ENCODE measurements at places on chromosomes 16 and 17.

DNA sequence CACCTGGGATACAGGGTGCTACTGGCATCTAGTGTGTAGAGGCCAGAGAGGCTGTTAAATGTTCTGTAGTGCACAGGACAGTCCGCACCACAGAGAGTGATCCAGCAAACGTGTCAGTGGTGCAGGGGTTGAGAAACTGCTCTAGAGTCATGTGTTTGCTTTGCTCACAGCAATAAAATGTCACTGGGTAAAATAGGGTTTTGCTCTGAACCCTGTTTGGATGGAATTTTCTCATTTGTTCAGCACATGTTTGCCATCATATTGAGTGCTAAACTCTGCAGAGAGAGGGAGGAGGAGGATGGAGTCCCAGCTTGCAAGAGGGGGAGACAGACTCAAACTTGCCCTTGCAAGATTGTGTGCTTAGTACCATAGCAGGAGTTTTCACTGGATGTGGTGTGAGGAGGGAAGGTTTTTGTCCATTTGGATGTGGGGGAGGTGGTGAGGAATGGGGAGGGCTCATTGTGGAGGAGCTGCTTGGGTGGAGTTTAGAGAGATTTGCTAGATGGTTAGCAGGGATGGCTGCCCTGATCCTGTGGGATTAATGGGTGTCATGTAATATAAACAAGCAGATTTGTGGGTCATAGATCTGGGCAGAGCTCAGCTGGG is 11.8 kb downstream of the PLCG2 start:
- no peak for DNase-seq

DNA sequence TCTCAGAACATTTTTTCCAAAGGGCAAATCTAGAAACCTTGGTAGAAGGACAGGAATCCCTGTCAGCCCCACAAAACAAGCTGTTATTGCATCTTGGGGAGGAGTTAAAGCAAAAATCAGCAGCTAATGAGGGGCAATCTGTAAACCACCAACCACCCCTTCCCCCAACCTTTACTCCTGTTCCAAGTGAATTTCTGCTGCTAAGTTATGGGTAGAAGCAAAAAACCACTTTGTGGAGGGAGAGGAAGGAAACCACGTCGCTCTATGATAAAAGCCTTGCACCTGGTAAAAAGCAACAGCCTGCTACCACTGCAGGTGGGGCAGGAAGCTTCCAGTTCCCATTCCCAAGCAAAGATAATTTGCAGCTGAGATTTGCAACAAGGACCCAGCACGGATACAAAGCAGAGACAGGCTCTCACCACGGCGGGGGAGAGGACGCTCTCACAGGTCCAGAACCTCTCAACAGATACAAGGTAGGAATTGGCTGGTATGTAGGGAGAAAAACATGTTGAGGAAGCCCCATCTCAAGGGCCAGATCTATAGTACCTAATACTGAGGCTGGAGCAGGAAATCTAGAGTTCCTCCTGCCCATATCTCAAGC is 10.7 kb downstream of the ABCA8 start:
- no peak for DNase-seq

DNA sequence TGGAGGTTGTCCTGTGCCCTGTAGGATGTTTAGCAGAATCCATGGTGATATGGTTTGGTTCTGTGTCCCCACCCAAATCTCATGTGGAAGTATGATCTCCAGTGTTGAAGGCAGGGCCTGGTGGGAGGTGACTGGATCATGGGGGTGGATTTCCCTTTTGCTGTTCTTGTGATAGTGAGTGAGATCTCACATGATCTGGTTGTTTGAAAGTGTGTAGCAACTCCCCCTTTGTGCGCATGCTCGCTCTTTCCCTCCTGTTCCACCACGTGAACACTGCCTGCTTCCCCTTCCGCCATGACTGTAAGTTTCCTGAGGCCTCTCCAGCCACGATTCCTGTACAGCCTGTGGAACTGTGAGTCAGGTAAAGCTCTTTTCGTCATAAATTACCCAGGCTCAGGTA is 61.9 kb downstream of the ARHGAP17 start:
- peak; percentile 34 for DNase-seq

DNA sequence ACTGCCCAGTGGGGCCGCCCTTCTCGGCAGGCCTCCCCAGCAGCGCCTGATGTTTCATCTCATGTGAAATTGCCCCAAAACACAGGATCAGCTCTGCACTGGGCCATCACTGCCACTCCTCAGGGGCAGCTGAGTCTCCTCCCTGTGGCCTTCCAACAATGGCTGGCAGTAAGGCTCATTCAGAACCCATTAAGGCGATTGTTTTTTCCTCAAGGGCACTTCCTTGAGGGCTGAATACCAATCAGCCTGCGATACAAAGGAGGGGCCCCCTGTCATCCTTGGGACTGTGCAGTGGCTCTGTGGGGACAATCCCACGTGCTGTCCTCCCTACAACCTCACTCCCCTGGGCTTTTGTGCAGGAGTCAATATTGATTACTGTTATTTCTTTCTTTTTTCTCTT is 47.5 kb downstream of the XYLT1 start:
- no peak for DNase-seq

DNA sequence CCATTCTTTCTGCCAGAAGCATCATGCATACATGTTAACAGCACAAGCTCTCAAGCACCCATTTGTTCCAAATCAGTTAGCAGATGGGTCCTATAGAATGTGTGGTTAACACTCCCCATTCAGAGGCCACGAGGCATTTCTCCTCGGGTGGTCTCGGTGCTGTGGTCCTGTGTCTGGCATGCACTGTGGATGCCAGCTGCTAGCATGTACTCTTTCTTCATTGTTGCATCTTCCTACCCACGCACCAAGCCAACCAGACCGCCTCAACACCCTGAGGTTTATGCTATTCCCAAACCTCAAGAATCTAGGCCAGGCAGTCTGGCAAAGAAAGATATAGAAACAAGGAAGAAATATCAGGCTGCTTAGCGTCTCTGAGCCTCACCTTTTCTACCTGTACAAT is 27.8 kb upstream of the MRTFB start:
- DNase-seq, result no peak

DNA sequence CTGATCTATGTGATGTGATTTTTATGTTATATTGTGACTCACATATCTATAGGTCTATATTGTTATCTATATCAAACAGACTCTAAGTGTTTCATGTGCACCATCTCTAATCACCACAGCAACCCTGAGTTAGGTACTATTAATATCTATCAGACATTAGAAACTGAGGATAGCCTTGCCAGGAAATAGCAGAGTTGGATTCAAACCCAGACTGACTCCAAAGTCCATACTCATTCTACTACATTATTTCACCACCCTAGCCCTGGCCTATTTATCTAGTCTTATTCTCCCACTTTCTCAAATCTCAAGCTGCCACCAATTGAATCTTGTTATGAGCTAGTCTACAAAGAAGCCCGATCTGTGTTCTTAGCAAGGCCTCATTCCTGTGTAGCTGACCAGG is 65.4 kb upstream of the GNAO1 start:
- no peak for DNase-seq

DNA sequence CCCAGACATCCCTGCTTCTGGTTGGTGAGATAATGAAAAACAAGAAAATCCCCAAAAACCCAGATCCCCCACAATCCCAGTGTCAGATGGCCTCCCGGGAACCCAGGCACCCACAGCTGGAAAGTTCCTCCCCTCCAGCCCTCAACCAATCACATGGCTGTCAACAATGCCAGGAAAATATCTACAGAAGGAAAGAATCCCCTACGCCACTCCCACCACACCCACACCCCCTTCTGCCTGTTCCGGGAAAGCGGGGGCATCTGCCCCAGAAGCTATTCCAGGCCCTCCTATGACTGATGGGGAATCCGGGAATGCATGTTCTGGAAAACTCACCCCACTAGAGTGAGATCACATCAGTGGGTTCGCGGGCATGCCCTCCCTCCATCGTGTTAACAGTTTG is 1.8 kb downstream of the TMEM95 start:
- DNase-seq, result no peak

- DNase-seq, result no peak
Measured at GRCh38 chr16:1918351-1919326, at the start of gene HS3ST6. Gene HS3ST6 (minus strand): TSS chr16:1918415. CDS start chr16:1918323, 92 bp downstream.

DNA sequence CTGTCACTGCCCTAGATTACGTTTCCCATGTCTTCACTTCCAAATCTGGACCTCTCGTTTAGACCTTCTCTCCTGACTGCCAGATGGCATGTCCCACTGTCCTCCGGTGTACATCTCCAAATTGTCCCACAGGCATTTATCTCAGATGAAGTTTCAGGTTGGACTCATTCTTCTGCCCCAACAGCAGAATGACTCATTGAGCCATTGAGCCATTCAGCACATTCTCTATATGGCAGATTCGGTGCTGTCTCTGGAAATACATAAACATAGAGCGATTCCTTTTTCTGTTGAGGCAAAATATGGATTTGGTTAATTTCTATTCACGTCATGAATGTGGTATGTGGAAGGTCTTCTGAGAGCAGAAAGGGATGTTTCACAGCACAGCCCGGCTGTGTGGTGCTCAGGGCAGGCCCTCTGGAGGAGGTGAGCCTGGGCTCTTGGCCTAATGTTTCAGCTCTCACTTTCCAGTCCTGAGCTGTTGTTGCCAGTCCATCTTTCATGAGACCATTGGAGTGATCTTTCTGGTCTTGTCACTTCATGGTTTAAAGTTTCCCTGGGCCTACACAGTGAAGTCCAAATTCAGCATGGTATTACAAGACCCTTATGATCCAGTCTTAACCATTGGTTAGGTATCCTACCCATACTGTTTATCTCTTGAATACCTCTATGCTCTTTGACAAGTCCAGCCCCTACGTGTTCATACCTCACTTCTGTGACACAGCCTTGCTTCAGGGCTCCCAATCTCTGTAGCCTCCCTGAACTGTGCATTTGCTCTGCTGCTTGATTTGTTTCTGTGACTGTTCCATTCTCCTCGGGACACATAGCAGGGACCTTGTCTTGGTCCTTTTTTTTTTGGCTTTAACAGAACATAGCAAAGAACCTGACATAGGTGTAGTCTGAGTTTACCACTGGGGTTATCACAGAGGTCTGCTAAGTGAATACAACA is 15.9 kb downstream of the HAPSTR1 start:
- DNase-seq, result no peak

- DNase-seq, result no peak
Measured at GRCh38 chr16:83532634-83533033, 275.1 kb upstream of the HSBP1 start.

DNA sequence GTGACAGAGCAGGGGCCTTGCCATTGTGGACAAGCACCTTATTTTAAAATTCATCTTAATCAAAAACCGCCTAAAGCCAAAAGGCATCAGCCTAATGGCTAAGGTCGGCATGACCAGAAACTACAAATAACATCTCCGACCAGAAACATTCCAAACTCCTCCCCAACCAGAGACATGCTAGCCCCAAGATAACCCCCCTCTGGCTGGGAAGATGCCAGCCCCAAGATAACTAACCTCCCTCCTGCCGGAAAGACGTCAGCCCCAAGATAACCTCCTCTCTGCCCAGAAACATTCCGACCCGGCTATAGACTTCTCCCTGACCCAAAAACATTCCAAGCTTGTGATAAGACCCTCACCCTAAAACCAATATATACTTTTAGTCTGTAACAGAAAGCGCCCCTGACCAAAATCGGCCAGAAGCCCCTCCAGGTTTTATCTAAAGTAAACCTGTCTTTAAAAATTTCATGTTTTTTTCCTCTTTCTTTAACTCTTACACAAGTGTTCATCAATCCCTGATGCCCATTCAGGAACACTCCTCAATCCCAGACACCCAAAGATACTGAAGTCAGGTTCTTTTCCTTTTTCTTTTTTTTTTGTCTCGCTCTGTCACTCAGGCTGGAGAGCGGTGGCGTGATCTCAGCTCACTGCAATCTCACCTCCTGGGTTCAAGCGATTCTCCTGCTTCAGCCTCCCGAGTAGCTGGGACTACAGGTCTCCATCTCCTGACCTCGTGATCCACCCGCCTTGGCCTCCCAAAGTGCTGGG is 32.7 kb downstream of the TLE7 start:
- no peak for DNase-seq

DNA sequence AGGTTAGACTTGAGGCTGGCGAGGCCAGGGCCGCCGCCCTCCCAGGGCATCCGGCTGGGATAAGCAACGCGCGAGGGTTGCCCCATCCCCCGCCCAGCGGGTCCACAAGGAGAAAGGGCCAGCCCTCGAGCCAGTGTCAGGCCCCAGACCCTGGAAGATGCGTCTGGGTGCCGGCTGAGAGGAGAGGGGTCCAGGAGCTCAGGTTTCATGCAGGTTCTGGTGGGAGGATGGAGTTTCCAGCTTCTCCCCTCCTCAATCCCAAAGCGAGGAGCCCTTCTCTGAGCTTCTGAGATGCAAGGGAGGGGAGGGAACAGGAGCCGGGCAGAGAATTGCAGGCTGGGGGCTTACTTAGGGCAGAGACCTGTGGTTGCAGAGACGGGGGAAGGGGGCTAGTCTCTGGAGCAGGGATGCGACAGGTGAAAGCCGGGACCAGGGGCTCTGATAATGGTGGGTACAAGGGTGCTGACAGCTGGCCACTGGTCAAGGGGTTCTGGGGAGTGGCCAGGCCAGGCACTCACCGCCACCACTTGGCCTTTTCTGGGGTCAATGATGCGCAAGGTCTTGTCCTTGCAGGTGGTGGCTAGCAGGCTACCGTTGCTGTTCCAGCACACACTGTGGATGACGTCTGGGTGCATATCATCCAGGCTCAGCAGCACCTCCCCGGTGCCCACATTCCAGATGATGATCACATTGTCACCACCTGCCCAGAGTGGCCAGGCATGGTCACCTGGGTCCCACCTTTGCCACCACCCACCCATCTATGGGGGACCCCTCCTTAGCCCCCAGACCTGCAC is 4.2 kb downstream of the CORO6 start:
- no peak for DNase-seq

Data from CD14-positive monocyte (primary cell).